ENCODE measurements at places on chromosomes 4 and X.

DNA sequence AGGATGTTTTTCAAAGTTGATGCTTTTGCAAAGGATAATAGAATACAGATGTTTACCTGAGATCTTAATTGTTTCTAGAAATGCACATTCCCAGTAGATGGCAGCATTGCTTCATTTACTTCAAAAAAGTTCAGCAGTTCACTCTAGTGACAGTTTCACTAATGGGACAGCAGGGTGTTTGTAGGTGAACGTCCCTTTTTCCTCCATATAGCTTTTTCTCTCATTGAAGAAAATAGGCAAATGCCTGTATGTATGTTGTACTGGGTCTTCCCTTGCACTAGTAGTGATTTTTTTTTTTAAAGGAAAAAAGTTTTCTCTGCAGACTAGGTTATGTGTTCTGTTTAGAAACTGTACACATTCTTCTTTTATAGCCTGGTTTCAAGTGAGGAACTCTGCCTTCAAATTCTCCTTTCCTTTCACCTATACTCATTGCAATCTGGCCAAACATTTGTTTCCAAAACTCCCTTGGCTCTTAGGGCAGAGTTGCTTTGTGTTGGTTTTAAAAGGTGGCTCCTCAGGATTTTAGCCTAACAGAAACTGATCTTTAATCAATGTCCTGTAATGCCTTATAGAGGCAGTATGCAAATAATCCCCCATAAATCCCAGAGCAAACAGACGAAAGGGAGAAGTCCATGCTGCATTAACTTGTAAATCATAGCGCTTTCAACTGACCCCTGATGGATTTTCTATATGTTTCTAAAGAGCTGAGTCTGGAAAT is 86.3 kb downstream of the EGF start:
- peak; percentile 66 for DNase-seq

DNA sequence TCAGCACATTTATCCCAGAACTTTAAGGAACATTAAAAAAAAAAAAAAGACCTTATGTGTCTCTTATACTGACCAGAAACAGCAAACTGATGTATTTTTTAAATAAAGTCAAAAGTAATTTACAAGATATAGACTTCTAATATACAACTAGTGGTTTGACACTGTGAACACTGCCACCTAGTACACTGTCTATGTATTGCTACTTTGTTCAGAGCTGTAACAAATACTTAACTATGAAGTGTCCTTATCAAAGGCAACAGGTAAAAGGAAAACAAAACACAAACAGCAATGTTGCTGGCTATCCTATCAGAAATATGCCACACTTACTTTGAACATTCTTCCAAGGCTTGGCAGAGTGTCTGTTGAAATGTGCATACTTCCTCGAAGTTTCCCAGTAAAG is 60.4 kb downstream of the CD40LG start:
- no peak for DNase-seq

DNA sequence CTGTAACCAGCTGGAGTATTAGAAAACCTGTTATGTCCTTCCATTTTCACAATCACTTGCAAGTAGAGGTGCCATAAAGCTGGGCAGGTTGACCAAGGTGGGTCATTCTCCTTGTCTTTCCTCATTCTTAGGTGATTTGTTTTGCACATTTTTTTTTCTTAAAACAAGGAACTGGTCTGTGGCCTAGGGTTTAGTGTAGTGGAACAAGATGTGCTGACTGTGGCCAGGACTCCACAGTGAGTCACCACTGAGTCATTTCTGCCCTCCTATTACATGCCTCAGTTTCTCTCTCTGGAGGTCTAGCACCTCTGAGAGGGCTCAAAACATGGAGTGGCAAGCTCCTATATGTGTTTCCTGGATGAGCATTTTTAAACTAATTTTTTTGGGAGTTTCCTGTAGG is 355.9 kb downstream of the GPM6A start:
- DNase-seq, result no peak

DNA sequence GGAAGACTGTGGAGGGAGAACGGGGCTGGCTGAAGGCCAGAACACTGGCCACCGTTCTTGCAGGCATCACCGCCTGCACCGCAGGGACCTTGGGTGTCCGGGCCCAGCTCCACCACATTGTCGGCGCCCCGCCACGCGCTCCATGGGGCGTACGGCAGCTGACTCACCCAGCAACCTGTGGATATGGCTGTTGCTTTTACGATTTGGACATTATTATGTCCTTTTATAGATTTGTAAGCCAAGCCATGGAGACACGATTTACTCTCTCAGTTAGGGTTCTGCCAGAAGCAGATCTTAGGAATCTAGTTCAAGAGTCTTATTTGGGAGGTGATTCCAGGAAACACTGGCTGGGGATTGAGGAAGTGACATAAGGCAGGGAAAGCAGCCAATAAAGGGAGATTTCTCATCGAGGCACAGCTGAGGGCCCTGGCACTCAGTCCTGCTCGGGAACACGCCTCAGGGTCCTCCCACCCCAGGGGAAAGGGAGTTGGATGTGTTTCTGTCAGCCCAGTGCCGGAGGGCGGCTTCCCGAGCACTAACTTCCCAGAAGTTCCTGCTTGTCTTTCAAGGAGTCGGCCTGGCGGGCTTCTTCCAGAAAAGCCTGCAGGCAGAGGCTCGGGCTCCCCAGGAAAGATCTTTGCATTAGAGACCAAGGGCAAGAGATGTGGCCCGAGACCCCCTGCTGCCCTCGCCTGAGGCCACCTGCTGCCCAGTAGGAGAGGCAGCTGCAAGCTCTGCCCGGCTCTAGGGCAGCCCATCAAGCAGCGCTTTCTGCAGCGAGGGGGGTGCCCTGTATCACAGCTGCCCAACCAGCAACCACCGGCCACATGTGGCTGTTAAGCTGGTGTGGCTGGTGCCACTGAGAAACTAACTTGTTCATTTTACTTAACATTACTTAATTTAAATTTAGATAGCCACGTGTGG is 52.9 kb downstream of the CRMP1 start:
- DNase-seq, result no peak

GRCh38 chr4:64516176-64516575 is 106.9 kb upstream of the TECRL start:
- DNase-seq, result no peak

DNA sequence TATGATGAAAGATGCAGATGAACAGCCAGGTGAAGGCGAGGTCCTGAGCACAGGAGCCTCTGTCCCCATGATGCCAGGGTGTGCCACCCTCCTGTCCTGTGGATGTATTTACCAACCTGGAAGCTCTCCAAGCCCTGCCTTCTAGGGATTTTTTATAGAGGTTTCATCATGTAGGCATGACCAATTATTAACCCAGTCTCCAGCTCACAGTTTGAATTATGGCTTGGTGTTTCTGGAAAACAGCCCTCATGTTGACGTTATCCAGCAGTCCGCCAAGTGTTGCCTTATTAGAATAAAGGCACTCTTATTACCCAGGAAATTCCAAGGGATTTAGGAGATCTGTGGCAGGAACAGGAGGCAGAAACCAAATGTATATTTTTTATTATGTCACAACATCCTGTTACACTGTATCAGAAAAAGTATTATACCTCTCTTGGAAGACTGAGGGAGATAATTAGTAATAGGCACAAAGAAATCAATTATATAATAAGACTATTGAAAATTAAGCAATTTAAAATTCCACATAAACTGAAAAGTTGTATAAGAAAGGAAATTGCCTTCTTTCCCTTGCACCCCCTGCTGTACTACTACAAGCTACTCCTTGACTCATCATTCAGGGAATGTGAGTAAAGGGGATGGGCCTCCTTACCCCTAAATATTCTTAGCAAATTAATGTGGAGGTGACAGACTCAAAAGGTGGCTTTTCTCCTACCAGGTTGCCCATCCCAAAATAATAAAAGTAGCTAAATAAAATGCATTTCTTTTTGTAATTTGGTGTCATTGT is 129.6 kb downstream of the ZNF330 start:
- no peak for DNase-seq

DNA sequence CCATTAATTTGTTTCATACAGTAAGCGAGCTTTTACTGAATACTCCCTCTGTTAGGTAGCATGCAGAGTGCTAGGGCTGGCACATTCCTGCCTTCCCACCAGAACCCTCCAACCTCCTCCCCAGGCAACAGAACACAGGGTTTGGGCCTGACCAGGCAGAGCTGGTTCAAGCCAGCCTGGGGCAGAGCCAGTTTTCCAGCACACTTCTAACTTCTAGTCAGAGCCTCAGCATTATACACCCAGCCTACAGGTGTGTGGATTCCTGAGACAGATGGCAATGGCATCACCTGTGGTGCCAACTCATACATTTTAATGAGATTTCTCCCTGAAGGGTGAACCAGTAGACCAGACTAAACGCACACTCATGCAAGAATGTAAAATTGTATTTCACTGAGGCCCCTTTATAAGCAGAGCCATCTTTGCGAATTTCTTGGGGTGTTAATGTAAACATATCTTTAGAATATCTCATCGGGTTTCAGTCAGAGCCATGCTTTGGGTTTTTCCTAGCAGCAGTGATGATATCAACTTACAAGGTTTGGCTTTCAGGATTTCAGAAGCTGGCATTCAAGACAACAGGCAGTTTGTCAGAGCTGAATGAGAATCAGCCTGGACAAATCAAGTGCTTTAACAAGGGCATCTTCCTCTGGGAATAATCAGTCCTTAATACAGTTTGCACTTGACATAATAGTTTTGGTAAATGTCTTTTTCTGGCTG is 92.0 kb downstream of the GATB start:
- no peak for DNase-seq

GRCh38 chrX:21905313-21905712 is 35.2 kb upstream of the SMS start:
- no peak for DNase-seq

DNA sequence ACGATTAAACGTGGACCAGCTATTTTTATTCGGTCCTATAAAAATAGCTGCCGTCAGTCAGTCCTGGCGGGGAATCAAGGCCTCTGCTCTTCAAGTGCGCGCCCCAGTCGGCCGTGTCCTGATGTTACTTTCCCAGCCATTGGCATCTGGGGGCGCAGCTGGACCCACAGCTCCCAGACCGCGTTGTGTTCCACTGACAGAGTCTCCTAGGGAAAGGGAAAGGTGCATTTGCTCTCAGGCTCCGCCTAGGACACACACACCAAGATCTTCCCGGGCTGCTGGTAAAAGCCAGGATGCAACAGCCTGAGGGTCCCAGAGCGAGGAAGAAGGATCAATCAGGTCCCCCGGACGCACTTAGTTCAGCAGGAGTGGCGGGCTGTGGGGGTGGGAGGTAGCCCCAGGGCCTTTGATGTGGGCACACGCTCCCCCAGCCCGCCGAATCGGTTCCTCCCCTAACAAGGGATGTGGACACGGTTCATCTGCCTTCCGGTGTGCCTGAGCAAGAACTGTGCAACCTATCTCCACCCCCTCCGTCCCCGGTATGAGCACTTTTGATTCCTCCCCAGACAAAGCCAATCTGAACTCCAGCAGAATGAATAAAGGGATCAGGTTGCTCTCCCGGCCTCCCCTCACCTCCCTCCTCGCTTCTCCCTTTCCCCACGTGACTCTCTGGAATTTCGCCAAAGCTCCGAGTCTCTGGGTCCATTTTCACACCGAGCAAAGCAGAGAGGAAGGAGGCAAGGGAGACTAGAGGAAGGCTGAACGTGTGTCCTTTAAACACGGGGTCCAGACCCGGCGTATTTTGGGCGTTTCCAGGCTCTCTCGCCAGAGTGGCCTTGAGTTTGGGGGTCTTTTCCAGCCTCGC is 626 bp upstream of the FRAS1 start:
- DNase-seq, result peak; percentile 28

DNA sequence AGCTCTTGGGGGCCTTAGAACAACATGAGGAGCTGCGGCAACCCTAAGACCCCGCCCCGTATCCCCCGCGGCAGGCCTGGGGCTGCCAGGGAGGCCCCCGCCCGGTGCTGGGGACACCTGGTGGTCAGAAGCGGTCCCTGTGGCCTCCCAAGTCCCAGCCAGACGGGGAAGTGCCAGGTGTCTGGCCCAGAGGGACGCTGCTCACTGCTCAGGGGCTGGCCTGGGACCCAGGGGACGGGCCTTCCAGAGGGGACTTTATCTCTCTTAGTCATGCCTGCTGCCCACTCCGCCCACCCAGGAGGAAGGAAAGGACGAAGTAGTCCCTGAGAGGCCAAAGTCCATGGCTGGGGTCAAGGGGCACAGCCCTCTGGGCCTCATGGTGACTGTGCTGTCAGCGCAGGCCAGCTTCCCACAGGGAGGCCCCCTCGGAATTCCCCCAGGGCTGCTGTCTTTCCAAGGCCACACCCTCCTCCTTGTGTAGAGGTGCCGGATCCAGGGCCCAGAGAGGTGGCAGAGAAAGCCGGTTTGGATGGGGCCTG is 31.0 kb upstream of the HTRA3 start:
- no peak for DNase-seq

DNA sequence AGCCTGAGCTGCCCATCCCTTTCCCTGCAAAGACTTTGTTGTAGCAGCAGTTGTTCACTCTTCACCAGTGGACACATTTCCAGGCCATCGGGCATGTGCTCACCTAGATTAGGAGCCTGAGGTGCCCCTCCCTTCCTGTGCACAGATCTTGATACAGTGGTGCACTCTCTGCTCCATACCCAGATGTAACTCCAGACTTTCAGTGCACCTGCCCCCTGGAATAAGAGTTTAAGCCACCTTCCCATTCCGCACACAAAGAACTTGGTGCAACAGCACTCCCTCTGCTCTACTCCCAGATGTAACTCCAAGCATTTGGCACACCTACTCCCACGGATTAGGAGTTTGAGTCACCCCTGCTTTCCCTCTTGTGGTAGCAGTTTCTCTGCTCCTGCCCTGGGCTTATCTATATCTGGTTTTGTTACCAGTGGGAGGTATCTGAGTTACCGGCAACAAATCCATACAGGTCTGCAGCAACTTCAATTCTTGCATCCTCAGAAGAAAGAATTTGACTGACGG is 36.0 kb upstream of the PLK4 start:
- DNase-seq, result no peak

DNA sequence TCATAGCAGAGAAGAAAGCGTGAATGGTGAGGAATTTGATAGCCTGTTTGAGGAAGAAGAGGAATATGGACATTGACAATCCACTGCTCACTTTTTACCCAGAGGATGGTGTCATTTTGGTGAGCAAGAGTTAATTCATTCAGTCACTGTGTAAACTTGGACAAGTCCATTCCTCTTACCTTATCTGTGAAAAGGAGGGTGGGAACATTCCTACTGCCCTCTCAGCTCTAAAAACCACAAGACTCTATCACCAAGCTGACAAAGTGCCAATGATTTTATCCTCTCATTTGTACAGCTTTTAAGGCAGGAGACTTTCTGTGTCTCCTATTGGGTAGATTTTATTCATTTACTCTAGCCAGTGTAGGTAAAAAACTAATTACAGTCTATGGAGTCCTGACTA is 103.8 kb downstream of the LUZP4 start:
- no peak for DNase-seq

DNA sequence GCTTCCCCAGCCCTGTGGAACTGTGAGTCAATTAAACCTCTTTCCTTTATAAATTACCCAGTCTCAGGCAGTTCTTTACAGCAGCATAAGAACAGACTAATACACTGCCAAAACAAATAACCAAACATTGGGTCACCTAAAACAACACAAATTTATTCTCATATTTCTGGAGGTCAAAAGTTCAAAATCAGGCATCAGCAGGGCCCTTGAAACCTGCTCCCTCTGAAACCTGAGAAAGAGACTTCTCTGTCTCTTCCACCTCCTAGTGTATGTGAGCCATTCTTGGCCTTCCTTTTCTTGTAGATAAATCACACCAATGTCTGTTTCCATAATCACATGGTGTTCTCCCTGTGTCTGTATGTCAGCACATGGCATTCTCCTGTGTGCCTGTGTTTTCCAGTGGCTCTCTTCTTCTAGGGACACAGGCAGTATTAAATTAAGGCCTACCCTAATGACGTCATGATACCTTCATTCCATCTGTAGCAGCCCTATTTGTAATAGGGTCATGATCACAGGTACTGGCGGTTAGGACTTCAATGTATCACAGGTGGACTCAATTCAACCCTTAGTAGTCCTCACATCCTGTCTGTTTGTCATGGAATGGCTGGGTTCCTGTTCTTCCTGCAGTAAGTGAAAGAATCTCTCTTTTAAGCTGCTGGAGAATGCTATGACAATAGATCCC is 147.3 kb upstream of the CLNK start:
- DNase-seq, result no peak

Measured in activated CD4-positive, alpha-beta T cell treated with anti-CD3 and anti-CD28 coated beads, Interleukin-10, Interleukin-2, amounts not matched to agents 100 ng/mL and 50 ng/mL, durations not matched to agents 16 hours and 8 hours (primary cell).